ENCODE measurements at places on chromosomes 2 and 18.

DNA sequence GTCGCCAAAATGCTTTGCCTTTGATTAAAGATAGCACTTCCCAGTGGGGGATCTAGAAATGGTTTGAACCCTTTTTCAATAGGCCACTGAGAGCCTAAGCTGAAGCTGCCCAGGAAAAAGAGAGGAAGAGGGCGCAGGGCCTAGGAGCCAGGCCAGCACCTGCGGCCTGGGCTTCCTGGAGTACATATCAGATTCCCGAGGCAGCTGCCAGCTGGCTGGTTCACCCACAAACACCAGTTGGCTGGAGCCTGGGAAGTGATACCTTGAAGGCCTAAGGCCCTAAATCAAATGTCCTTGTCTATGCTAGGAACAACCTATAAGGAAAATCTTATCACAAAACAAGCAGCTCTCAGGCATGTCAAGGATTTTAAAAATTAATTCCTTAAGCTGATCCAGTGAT, 37.1 kb downstream of the ANKRD44 start:
- DNase-seq: no peak

- DNase-seq: peak; percentile 74
These were observed 1.3 kb downstream of the SDC1 start for GRCh38 chr2:20223407-20224163.

DNA sequence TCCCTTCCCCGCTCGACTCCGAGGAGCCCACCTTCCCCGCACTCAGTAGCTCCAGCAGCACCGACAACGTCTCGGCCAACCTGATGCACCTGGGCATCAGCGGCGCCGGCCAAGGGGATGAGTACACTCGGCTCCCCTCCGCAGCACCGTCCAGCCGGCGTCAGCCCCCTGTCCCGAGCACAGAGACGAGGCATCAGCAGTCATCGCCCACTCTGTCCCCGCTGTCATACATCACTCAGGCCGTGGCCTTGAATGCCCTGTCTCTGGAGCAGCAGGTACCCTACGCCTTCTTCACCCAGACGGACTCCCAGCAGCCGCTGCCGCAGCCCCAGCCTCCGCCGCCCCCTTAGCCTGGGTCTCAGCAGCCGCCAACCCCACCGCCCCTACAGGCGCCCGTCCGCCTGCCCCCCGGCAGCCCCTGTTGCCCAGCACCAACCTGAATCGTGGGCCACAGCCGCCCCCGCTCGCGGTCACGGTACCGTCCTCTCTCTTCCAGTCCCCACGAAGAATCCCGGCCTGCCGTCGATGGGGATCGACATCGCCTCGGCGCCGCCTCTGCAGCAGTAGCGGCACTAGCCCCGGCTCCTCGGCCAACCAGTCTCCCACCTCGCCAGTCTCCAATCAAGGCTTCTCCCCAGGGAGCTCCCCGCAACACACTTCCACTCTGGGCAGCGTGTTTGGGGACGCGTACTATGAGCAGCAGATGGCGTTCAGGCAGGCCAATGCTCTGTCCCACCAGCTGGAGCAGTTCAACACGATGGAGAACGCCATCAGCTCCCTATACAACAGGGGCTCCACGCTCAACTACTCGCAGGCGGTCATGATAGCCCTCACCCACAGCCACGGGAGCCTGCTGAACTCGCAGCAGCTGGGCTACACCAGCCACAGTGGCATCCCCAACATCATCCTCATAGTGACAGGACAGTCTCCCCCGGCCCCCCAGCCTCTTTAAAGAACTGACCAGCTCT, 1195.9 kb upstream of the CHAC2 start:
- DNase-seq: no peak

DNA sequence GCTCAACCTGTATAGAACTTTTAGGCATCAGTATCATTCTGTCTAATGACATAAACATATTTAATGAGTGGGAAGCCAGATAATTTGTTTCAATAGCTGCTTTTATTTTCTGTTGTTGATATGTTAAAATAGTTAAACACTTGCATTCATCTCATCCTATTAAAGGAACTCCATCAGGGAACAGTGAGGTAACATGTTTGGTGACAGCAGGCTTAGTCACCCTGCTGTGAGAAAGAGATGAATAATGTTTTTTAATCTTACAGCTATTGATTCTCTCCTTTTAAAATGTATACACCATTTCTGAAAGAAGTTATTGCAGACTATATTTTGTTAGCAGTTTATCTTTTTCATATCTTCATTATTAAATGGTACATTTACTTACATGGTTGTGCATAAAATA, 123.3 kb upstream of the CWC22 start:
- peak; percentile 21 for DNase-seq

DNA sequence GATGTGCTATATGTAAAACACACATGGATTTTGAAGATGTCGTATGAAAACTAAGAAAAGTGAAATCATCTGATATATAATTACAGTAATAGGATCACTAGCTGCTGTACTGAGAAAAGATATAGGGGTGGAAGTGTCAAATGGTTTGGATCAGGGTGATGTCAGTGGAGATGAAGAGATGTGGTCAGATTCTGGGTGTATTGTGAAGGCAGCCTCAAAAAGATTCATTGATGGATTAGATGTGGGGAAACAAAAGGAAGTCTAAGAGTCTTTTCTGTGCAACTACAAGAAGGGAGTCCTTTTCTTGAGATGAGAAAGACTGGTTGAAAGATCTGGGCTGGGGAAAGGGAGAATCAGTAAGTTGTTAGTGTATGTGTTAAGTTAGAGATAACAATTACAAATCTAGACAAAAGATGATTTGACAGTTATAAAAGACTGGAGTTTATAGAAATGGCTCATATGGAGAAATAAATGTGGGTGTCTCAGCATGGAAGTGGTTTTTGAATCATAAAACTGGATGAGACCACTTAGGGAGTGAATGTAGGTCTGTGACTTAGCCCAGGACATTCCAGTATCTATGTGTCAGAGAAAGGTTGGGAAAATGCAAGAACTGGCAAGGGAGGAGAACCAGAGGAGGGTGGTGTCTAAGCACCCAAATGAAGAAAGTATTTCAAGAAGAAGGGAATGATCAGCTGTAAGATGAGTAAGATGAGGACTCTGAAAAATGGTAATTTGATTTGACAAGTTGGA, 347.4 kb downstream of the PARD3B start:
- DNase-seq: peak; percentile 80

DNA sequence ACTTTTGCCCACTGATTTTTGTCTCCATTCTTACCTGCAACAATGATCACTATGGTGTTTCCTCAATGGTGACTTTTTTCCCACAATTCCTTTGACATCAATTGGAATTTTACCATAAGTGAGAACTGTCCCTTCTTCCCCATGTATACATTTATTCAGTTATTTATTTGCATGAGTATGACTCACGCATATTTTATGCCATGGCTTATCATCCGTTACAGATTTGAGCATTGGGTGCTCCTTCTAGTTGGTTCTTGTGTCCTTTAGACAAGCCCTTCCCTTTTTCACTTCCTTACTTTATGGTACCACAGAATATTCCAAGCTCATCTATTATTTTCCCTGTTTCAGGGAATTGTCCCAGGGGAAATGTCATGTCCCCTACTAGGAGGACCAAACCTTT, 7.6 kb downstream of the COX5B start:
- no peak for DNase-seq

DNA sequence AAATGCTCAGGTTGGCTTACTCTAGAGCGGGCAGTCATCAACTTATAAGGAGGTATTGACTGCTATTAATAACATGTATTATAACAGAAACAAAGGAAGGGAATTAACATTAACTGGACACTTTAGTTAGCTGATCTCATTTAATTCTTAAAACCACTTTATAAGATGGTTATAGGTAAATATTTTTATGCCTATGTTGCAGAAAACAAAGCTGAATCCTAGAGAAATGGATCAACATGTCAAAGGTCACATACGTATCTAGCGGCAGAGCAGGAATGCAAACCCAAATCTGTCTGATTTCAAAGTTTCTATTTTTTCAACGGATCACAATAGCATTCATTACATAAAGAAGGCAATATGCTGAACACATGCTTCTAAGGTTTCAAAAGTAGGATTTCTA, 200.0 kb downstream of the PDE1A start:
- DNase-seq: no peak

GRCh38 chr2:61887717-61888266, 664 bp downstream of the CCT4 start:
- DNase-seq: peak; percentile 40

- DNase-seq: no peak
These were observed 54.8 kb downstream of the RAPGEF4 start for GRCh38 chr2:172790404-172790803.
